ENCODE measurements at places on chromosomes 4 and X.

- DNase-seq, result no peak
Measured at GRCh38 chr4:101018836-101019235, 328.5 kb downstream of the PPP3CA start.

DNA sequence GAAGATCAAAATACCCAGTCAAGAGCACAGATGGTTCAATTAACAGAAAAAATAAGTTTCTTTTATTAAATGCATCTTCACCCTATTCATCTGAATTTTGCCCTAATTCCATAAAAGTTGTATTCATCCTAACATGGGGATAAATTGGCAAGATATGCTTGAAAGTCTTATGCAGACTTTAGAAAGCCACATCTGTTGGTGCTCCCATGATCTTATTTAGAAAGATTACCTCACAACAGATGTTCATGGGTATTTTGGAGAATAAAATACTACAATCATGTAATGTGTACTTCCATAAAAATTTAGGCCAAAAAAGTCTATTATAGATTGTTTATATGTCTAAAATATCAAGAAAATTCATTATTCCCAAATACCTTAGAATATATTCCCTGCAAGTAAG lies 510.3 kb downstream of the TECRL start:
- DNase-seq, result peak; percentile 18

DNA sequence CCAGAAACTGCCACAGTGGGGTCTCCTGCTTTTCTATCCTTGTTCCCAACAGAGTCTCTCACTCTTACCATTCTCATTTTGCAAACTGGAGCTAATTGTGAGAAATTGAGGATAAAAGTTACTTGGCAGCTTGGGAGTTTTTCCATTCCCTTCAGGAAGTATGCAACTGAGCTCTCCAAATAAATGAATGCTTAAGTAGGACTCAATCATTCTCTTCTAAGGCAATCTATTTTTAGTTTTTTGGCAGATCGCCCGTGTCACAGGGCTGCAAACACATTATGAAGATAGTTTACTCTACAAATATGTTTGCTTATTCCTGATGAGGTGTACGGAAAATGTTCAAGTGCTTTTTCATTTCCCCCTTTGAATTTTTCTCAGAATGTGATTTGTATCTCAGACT lies 5.3 kb downstream of the ASB11 start:
- no peak for DNase-seq

GRCh38 chr4:41408859-41409593 lies 128.9 kb upstream of the LIMCH1 start:
- DNase-seq, result no peak

DNA sequence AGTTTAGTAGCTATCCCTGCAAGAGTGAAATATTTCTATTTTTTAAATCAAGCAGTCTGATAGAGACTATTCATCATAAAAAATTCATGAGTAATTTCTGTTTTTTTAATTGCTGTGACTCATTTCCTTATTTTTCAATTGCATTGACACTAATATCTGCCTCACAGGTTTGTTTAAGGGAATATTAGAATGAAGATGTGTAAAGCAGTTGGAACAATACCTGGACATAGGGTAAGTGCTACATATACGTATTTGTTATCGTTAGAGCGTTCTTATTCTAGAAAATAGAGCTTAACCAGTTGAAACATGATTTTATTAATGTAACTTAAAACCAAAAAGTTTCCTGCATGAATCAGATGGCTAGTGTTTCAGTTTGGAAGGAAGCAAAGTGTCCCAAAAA lies 2211.3 kb downstream of the PCDH7 start:
- DNase-seq, result no peak

GRCh38 chrX:13821738-13822137 lies 4.8 kb upstream of the GPM6B start:
- no peak for DNase-seq

DNA sequence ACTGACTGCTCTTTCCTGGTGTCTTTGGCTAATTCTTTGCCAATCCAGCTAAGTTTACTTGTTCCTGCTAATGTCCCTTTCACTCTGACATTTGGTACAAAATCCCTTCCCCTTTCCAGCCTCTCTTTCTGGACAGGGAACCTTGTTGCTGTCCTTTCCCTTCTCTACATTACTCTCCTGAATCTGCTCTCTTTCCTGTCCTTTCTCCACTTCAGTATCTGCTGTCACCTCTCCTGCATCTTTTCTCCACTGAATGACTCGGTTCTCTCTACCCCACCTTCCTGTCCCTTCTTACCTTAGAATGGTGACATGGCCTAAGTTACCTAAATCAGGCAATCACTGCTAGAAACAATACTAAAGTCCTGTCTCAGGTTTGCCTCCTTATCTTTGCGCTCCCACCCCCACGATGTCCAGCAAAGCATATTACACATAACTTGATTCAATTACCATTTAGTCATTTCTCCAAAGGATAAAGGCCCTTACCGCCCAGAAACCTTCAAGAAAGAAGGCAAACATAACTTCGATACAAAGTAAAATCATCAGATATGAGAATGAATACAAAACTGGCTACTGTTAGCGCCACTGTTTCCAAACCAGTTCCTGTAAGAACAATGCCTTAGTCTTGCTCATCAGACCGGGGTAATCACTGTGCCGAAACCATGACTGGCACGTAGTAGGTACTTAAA lies 890 bp downstream of the BOD1L1 start:
- DNase-seq, result no peak

DNA sequence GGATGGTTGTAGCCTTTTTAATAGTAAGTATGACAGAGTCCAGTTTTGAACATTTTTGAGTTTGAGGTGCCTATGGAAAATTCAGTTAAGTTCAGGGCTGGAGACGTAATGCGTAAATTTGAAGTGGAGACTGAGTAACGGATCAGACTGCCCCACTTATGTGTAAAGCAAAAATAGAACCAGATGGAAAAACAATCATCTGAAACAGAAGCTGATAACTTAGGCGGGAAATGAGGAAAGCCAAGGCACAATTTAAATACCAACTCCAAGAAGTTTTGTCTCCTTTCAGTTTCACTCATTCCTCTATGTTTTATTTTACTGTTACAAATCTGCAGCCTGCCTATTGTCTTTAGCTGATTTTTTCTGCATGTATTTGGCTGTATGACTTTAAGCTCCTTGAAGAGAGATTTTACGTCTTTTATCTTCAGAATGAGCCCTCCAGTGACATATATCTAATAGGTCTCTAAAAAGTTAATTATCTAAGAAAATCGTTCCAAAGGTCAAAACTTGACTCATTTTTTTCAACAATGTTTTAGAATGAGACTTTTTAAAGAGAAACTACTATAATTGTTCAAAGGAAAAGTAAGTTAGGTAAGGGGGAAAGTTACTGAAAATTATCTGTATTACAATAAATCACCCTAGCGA lies 1.1 kb downstream of the SGCB start:
- no peak for DNase-seq

- DNase-seq, result no peak
Measured at GRCh38 chr4:37679301-37679700, 6.9 kb downstream of the RELL1 start.

DNA sequence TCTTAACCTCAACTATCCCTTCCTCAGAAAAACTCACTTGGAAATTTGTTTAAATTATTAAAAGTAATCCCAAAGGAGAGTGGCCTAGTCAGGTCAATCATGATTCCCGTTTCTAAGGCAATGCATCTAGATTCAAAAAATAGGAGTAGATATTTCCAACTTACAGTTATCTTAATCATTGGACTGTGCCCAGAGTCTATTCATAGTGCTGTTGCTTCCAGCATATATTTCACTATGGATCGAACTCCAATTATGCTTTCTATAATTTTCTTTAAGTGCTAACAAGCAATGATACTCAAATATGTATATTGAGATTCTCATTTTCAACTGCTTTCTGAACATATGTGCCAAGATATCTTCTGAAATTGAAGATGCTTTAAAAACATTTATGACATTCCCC lies 229.2 kb upstream of the NWD2 start:
- DNase-seq, result no peak

DNA sequence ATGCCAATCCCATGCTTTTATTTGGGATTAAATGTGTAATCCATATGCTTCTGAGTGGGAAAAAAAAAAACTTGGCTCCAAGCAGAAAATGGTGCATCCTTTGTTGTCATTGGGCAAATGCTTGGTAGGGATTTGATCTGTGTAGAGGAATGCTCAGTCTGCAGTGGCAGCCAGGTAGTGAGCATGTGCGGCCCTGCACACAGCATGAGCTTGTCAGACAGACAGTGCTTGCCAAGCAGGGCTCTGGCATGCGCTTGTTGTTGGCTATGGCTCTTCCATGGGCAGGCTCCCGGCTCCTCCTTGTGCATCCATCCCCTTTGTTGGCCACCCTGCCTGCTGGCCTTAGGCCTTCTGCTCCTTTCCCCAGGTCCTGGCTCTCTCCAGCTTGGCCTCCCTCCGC lies 130.3 kb downstream of the GPR143 start:
- DNase-seq, result no peak

DNA sequence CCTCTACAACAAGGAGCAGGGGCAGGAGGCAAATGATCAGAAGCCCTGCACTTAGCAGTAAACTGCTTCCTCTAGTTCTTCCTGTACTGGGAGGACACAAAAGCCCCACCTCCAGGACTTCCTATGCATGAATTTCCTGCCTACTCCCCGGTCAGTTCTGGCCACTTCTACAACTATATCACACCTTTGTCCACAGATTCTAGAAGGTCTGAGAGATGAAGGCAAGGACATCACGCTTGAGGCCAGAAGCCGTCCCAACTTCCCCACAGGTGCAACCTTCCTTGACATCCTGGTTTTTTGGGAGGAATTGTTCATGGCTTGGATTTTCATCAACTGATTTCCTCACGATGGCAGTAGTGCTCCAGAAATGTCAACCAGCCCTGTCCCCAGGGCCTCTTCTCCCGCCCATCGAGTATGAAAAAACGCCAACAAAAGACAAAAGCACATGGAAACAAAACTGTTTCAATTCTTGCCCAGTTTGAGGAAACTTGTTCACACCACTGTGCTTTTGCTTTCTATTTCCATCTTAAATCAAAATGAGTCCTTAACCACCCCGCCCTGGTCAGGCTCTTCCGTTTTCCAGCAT lies 206.5 kb upstream of the STK26 start:
- no peak for DNase-seq

DNA sequence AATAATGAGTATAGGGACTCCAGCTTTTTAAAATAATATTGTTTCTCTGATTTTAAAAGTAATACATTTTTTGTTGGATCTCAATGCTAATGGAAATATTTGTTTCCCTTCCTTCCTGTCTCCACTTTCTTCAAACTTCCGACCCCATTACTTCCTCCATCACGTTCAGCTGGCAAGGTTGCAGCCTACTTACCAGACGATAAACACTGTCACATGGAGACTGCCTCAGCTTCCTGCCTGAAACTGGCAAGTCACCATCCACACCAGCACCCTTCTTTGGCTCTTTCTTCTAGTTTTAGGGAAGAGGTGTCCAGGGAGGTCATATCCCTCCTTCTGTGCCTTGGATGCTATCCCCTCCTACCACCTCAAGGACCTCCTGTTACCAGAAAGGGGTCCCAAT lies 3.4 kb upstream of the INTU start:
- DNase-seq, result no peak

- DNase-seq, result peak; percentile 68
Measured at GRCh38 chr4:81197864-81198524, 17.0 kb downstream of the PRKG2 start.

- DNase-seq, result no peak
Measured at GRCh38 chr4:95693594-95693993, 144.8 kb upstream of the UNC5C start.

DNA sequence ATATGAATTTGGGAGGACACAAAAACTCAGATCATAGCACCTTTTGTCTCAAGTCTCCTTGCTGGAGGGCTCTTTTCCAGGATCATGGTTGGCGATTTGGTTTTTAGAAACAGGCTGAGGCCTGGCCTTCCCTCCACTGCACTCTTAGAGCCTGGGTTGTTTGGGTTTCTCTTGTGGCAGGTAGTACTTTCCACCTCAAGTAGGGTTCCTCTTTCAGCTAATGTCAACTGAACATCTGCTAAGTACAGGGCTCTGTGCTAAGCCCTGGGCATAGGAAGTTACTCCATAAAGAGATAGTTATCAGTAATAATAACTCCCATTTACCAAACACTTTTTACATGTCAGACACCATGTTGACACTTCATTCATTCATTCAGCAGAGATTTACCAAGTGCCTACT lies 28.2 kb upstream of the APLN start:
- no peak for DNase-seq

DNA sequence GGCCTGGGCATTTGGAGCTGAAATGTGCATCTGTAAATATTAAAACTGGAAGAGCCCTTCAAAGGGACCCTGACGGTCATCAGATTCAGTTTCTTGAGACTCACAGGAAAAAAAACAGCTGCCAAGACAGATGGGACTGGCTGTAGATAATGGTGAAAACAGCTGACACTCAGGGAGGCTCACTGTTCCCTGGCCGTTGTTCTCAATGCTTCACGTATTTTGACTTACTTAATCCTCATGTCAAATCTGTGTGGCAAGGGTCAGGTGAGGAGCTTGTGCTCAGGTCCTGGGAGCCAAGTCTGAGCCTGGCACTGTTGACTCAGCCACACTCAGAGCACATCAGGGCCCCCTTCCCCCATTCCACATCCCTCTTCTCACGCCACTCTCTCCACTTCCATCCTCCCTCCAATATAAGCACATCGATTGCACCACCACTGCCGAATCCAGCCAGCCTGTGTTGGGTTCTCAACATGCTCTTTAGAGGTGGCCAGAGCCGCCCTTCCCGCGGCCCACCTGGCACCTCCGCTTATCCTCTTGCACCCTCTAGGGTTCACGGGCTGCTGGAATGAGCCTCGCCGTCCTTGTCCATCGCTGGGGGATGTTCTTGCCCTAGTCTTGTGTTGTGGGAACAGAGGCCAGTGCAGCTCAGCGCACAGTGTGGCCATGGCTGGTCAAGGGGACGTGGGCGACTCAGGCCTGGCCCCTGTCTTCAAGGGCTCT lies 40.1 kb downstream of the EVC start:
- DNase-seq, result no peak

DNA sequence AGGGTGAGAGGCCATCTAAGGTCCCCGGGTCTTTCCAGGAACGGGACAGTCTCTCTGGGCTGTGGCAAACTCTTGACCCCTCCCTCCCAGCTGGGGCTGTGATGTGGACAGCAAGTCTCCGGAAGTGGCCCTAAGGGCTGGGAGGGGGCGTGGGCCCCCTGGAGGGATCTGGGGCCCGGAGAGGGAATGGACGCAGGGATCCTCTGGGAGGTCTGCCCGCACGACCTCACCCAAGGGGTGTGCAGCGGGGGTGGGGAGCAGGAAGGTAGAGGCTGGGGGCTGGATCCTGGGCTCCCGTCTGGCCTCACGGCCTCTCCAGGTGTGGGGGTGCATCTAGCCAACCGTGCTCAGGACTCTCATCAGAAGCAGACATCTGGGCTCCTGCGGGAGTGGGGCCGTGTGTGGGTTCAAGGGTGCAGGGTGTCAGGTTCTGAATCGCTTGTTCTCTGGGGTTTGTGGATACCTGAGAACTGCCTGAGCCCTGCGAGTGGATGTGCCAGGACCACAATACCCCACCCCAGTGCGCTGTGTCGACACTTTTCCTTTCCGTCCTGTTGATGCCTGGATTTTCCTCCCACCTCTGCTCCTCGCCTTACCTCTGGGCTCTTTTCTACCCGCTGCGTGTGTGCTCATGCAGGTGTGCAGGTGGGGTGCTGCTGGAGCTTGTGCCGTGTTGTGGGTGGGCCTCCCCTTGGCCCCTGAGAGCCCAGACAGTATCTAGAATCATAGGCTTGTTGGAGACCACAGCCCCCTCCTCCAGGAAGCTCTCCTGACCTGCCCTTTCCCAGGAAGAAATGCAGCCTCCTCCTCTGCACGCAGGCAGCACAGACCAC lies 915 bp downstream of the CPZ start:
- no peak for DNase-seq

- DNase-seq, result peak; percentile 40
Measured at GRCh38 chrX:49171752-49172279, at the start of gene PLP2. TSS of gene PLP2 (plus strand) at chrX:49171898. CDS start at chrX:49172001, 103 bp downstream.

All from NCI-H446 (cell line).